ENCODE measurements at places on chromosomes 4 and X.

- no peak for DNase-seq
Observed at GRCh38 chr4:94545296-94545695, 93.6 kb downstream of the PDLIM5 start.

DNA sequence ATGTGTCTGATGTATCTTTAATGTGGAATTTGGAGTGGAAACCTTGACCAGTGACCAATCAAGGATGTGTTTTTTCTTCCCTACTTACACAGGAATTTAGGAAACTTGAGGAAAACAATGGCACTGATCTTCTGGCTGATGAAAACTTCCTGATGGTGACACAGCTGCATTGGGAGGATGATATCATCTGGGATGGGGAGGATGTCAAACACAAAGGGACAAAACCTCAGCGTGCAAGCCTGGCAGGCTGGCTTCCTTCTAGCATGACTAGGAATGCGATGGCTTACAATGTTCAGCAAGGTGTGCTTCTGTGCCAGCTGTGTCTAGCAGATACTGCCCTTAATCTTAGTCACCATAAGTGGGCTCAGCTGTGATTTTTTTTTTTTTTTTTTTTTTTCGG is 12.6 kb downstream of the TAF1 start:
- no peak for DNase-seq

DNA sequence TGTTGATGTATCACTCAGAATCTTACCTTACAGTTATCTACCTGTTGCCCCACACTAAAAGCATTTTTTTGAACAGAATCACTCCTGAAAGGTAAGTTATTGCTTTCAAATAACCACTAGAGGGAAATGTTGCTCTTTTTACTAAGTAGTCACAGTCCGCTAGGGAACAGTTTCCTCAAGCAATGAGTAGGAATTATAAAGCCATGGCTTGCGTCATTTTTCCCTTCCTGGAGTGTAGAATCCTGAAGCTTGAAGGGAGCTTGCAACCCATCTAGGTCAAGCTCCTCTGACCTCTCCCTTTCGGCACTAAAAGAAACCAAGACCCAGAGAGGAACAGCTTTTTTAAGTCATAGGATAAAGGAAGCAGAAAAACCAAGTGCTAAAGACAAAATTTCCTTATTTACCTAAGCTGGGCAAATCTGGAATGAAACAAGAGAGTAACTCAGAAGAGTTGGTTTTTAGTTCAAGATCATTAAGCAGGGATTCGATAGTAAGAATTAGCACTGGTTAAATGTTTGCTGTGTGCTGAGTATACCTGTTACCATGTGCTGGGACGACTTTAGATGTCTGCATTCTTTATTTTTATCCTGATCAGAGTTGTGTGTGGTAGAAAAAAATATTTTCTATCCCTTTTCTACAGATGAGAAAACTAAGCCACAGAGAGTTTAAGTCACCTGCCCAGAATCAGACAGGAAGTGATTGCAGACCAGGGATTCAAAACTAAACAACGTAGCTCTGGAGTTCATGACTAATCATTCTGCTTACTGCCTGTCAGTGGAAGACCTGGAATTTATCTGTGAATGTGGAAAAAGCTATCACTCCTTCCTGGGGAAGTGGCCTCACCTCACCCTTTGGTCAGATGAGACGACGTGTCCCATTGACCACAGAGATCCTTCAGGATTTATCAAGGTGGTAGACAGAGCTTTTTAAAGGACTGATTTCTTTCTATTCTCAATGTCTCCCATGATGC is 631.5 kb downstream of the RAB28 start:
- no peak for DNase-seq

DNA sequence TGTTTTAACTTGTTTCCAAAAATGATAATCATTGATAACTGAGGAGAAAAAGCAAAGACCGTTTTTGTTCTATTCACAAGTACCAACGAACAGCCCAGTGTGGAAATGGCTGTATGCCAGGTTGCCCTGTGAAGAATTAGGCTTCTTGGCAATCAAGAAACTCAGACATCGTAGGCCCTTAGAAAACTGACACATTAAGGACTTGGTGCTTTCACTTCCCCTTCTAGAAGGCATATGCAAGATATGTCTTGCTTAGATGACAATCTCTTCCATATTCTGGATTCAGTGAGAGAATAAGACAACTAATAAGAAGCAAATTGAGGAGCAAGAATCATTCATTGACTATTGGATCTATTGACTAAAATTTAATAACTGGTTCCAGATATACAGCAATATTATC is 56.6 kb downstream of the ANAPC10 start:
- DNase-seq: no peak

DNA sequence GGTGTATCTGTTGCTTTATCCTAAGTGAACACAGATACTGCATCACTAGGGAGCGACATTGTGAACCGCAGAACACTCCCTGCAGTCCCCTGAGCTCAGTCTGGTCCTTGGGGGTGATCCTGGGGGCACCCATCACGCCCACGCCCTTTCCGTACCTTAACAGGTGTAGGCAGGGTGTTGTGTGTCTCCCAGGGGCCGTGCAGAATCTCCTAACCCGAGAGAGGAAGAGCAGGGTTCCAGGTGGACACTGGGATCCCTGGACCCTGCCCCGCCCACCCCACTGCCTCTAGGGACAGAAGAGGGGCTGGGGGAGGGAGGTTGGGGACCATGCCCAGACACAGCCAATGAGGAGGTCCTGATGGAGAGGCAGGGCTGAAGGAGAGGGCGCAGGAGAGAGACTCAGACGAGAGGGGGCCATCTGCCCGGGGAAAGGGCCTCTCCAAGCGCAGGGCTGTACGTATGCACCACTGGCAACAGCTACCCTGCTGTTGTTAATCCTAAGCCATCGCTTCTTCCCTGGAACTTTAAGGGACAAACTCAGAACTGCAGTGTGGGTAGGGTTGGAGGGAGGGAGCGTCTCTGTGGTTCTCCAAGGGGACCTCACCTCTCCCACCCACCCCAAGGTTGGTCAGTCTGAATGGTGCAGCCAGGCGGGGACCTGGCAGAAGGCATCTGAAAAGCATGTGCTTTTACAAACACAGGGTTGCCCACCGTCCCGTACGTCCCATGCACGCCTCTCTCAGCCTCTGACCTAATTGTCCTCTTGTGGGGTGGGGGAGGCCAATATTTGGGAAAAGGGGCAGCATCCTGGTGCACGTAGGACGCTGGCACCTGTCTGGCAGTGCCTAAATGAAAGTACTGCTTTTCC is 2.5 kb downstream of the P2RY8 start:
- no peak for DNase-seq

All from activated T-cell treated with anti-CD3 and anti-CD28 coated beads for 1 hour (primary cell).